ENCODE measurements at places on chromosomes 1 and 21.

DNA sequence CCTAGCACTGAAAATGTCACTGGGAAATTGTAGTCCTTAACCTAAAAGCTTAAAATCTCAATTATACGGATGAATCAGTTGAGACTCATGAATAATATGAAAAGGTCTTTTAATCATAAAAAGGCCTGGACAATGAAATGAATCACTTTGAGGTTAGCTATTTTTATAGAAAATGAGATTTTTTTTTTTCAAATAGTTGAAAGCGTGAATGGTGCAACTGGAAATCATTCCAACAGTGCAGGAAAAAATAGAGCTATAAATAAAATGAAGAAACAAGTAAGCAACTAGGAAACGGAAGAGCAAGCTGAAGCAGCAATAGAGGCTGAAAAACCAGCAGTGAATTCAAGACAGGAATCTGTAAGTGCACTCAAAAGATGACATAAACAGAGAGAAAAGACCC is 142.9 kb downstream of the BACH1 start:
- no peak for DNase-seq

DNA sequence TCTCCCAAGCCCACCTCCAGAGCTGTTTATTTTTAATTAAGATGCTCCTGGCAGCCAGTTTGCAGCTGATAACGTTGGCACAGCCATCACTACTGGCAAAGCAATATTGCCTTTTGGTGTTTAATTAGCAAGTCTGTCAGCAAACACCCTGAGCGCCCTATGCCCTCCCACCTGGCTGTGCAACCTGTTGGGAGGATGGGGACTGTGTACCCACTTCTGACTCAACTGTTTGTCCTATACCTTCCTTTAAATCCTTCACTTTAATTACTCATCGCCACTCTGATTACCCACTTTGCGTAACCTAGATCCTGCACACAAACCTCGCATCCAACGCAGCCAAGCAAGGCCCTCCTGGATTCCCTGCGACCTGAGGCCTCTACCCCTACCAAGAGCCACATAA is 67.1 kb downstream of the BCAR3 start:
- no peak for DNase-seq

DNA sequence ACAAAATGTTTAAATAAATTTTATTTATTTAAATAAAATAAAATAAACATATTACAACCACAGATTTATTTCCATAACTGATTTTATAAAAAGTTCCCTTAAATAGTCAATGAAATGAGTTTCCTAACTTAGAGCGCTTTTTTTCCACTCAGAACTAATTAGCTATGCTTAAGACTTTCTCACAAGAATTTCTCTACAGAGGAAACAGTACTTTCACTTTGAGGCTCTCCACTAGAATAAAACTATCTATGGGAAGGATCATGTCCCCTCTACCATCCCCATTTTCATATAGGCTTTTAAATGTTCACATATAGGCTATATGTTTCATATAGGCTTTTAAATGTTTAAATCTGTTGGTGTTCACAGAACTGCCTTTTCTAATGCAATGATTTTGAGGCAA is 40.0 kb upstream of the DPH5 start:
- DNase-seq, result no peak

- DNase-seq, result no peak
Observed at GRCh38 chr1:81113688-81114087, 687.0 kb upstream of the ADGRL2 start.

- peak; percentile 80 for DNase-seq
Observed at GRCh38 chr1:152440635-152441471, 26.8 kb upstream of the CRNN start.

DNA sequence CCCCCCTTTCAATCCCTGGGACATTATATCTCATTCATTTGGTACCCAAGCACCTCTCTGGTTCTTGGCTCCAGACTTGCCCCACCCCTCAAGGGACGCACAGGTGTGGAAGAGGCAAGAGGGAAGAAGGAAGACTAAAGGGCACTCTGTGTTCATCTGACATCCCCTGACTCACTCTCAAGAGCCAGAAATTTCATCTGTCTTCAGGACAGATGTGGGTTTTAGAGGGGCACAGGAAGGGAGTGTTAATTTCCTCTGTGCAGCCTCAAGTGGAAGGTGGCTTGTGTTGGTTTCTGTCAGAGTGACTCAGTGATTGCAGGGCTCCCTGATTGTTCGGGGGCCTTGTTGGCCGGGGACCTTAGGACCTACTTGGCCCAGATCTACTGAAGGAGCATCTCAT is 2.4 kb downstream of the C2CD4D start:
- DNase-seq, result peak; percentile 44

- DNase-seq, result no peak
Observed at GRCh38 chr1:241950390-241950789, 7.2 kb upstream of the BECN2 start.

- no peak for DNase-seq
Observed at GRCh38 chr1:56216218-56216617, 363.1 kb downstream of the PLPP3 start.

GRCh38 chr21:46393451-46393940 is 65.2 kb upstream of the DIP2A start:
- DNase-seq, result no peak

- no peak for DNase-seq
Observed at GRCh38 chr1:81428998-81429397, 371.7 kb upstream of the ADGRL2 start.

GRCh38 chr1:76583875-76584477 is 283.3 kb upstream of the ST6GALNAC5 start:
- no peak for DNase-seq

GRCh38 chr1:35536556-35537162 is 20.5 kb downstream of the KIAA0319L start:
- DNase-seq, result no peak

GRCh38 chr1:240027059-240027462 is 64.6 kb upstream of the FMN2 start:
- no peak for DNase-seq

DNA sequence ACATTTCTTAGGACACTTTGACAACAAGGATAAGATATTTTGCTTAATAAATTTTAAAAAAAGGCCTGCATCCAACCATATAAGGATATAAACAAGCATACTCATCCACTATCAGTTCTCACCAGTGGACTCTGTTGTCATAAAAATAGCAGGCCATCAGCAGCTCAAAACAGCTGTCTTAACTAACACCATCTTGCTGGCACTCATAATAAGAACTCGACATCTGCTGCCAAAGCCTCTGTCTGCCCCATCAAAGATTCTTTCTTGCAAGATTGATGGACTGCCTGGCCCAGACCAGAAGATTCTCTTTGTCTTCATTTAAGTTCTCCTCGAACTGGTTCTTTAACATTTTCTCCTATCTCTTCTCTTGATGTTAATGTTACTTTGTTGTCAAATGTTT is 10.1 kb downstream of the JMJD4 start:
- no peak for DNase-seq

GRCh38 chr1:64875606-64876005 is 90.7 kb downstream of the JAK1 start:
- no peak for DNase-seq

DNA sequence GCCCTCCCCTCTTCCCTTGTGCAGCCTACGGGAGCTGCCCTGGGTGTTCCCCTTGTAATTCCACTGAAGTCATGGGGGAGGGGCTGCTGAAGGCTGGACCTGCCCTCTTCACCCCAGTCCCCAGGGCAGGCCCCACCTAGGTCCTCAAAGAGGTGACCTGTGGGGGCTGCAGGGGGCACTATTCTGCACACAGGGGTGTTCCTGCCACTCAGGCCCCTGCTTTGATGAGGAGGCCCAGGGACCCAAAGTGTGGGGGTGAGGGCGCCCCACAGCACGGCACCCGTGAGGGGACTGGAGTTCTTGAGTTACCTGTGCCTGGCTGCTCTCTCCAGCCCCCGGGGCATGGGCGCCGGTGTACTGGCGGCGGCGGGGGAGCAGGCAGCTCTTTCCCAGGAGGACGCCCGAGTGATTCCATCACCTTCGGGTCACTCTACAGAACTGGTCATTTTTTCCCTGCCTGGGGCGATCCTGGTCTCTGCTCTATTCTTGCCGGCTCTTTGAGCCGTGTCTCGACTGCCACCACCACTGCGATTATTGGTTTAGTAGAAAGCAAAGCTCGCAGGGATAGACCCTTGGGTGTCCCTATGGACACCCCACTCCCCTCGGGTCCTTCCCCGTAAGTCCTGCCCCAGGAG is 6.9 kb upstream of the PRDM16 start:
- no peak for DNase-seq

- no peak for DNase-seq
Observed at GRCh38 chr1:191240925-191241324, 763.3 kb upstream of the BRINP3 start.

Measured in CD4-positive, alpha-beta T cell treated with Interleukin-12 subunit alpha and Interleukin-12 subunit beta, for 1 hour (primary cell).